KG1 (cell line): ENCODE measurements at places on chromosomes 7 and 10.

DNA sequence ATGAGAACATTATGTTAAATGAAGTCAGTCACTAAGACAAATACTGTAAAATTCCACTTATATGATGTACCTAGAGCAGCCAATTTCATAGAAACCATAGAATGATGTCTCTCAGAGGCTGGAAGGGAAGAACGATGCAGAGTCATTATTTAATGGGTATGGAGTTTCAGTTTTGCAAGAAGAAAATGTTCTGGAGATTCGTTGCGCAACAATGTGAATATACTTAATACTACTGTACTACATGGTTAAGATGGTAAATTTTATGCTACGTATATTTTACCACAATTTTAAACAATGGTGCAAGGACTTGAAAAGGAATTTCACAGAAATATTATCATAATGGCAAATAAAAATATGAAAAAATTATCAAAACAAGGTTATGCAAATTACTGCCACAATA is 972.6 kb downstream of the KCNMA1 start:
- DNase-seq, result no peak

DNA sequence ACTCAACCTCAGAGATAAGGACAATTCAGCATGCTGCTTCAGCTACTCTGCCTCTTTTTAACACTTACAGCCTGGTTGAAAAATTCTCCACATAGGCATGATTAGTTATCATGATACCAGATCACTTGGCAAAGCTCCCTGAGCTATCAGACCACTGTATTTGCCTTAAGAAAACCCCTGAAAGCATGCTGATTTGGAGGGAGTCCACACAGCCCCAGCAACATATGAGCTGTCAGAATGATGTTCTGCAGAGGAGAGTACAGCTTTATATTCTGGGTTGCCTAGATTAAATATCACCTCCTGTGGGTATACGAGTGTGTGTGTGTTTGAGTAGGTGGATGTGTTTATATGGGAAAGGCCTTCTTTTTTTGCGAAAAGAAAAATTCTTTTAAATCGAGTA is 170.2 kb upstream of the CHRM2 start:
- DNase-seq, result no peak

- DNase-seq, result no peak
Measured at GRCh38 chr10:27620430-27621397, 116.6 kb downstream of the RAB18 start.

- DNase-seq, result no peak
Measured at GRCh38 chr7:108419961-108420908, 36.0 kb downstream of the NRCAM start.

- DNase-seq, result no peak
Measured at GRCh38 chr10:95217476-95217875, 23.4 kb downstream of the ACSM6 start.

DNA sequence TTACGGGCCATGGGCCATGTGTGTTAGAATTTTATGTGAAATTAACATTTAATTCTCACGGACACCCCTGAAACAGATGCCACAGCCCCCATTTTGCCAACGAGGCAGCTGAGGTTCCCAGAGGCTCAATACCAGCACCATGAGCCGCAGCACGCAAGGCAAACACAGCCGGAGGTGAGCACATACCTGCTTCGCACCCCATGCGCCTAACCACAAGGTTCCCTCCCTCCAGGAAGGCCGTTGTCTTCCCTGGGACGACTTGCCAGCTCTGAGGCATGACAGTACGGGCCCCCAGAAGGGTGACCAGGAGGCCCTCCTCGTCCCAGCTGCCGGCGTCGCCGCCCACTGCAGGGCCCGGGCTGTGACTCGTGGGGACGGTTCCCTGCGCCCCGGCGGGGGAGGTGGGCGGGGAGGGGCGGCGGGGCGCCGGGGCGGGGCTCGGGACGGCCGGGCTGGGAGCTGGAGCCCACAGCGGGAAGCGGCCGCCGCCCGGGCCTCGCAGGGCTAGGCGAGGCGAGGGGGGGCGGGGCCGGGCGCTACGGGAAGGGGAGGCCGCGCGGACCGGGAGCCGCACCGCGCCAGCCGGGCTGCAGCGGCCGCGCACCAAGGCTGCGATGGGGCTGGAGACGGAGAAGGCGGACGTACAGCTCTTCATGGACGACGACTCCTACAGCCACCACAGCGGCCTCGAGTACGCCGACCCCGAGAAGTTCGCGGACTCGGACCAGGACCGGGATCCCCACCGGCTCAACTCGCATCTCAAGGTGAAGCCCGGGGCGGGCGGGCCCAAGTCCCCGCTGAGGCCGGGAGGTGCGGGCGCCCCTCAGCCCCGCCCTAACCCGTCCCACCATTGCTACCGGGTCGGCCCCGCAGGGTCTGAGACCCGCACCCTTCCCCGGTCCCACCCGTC is at the start of gene CAV2:
CAV2 (plus strand) TSS at position 571 of the 910 bp plus-strand sequence; CDS start at position 615, 44 bp downstream.
- no peak for DNase-seq

DNA sequence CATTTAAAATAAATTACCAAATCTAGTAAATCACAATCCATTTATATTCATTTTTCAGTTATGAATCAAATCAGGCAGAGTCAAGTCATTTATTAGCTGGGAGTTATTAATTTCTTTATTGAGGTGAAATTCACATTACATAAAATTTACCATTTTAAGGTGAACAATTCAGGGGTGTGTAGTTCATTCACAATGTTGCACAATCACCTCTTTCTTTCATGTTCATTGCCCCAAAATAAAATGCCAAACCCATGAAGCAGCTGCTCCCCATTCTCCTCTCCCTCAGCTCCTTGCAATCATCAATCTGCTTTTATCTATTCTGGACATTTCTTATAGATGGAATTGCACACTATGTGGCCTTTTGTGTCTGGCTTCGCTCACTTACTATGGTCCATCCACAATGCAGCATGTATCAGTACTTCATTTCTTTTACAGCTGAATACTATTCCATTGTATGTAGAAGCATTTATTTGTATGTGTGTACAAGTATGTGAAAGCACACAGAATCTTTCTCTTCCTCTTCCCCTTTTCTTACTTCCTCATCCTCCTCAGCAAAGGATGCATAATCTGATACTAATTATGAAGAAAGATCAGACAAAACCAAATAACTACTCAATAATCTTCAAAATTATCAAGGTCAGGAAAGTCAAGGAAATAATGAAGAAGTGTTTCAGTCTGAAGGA is 60.6 kb downstream of the LMBR1 start:
- DNase-seq, result no peak

GRCh38 chr7:7992506-7992905 is 23.9 kb downstream of the GLCCI1 start:
- no peak for DNase-seq

- no peak for DNase-seq
Measured at GRCh38 chr10:49274886-49275285, 24.1 kb upstream of the C10orf71 start.

DNA sequence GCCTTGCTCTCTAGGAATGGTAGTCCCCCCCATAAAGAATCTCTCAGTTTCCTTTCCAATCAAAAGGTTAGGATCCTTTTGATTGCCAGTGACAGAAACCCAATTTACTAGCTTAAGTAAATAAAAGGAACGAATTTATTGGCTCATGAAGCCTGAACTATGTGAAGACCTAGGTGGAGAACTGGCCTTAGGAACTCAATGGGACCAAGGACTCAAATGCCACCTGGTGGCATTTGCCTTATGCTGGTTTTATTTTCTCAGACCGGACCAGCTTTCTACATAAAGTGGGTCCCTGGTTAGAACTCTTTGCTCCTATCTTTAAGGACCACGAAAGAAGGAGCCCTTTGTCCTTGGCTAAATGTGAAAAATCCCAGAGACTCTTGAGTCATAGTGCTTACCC is 25.4 kb downstream of the CFTR start:
- DNase-seq, result no peak

- no peak for DNase-seq
Measured at GRCh38 chr7:5484921-5485320, 61.3 kb upstream of the TNRC18 start.

GRCh38 chr7:36563706-36564327 is 160.5 kb downstream of the AOAH start:
- DNase-seq, result no peak

DNA sequence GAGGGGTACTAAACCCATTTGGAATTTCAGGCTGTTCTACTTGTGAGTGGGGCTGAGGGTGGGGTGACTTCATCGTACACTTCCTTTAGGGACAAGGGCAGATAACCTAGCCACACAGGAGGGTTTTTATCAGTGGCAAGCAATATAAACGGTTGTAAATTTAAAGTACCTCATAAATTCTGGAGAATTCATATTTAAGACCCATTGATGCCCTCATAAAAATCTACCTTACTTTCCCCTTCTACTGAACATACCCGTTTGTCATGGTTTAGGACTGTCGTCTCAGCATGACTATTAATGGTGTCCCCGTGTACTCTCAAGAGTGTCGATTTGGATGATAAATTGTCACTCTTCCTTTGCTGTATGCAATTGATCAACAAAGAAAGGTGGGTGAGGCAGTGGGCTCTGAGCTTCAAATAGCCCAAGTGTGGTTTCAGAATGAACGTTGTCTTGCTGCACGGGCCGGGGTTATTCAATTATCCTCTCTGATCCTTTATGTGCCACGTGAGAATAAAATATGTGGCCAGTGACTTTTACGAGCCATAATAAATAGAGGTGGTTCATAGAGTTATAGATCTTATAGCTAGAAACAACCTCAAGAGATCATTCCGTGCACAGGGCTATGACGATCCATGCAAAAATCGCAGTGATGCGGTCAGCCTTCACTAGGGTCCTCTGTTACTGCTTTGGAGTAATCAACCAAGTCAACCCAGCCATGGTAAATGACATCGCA is 82.2 kb downstream of the FAM107B start:
- DNase-seq, result no peak

DNA sequence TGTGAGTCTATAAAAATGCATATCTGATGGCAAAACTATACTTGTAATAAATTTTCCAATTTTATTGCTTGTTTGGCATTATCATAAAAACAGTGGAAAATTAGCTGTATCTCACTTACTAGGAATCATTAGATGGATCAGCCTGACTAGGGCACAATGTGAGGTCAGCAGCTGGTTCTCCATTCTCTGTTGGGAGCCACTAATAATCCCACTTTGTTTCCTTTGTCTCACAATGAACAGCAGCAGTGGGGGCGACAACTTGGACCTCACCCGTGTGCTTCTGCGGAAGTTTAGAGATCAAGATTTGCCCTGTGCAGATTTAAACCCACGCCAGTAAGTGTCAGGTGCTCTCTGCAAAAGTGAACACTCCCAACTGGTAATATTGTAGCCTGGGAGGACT is 295.5 kb downstream of the ABCA13 start:
- no peak for DNase-seq

DNA sequence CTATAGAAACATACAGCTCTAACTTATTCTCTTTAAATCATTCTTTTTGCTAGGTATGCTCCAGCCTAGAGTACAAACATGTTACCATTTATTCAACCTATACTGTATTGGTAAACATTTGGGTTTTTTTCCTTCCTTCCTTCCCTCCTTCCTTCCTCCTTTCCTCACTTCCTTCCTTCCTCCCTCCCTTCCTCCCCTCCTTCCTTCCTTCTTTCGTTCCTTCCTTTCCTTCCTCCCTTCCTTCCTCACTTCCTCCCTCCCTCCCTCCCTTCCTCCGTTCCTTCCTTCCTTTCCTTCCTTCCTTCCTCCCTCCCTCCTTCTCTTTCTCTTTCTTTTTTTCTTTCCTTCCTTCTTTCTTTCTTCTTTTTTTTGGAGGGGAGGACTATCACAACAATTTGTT is 286.7 kb upstream of the PRKCQ start:
- DNase-seq, result no peak

DNA sequence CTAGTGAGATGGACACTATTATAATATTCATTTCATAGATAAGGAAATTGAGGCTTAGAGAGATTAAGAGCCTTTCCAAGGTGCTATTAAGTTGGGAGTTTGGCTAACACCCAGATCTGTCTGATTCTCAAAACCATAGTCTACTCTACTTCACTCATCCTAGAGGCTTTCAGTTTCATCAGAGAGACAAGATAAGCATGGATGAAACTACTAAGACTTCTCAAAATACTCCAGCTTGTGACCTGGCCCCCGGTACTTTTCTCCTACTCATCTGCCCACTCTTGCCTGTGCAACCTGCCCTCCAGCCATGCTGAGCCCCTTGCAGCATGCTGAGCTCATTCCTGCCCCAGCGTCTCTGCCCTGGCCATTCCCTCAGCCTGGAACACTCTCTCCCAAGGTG is 12.2 kb upstream of the SLC35B4 start:
- no peak for DNase-seq

GRCh38 chr7:101781439-101781838 is 36.0 kb upstream of the CUX1 start:
- no peak for DNase-seq

GRCh38 chr7:28621369-28621841 is 209.1 kb downstream of the CREB5 start:
- DNase-seq, result no peak

DNA sequence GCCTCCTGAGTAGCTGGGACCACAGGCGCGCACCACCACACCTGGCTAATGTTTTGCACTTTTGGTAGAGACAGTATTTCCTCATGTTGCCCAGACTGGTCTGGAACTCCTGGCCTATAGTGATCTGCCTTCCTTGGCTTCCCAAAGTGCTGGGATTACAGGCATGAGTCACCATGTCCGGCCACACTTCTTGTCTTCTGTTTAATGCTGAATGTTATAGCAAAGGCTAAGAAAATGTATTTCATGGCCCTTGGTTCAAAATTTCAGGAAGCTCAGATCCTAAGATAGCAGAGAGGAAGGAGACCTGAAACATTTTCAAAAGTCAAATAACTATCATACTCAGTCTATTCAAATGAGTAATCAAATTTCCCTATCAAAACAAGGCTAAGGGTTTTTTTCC is 229.6 kb downstream of the BAMBI start:
- DNase-seq, result no peak

DNA sequence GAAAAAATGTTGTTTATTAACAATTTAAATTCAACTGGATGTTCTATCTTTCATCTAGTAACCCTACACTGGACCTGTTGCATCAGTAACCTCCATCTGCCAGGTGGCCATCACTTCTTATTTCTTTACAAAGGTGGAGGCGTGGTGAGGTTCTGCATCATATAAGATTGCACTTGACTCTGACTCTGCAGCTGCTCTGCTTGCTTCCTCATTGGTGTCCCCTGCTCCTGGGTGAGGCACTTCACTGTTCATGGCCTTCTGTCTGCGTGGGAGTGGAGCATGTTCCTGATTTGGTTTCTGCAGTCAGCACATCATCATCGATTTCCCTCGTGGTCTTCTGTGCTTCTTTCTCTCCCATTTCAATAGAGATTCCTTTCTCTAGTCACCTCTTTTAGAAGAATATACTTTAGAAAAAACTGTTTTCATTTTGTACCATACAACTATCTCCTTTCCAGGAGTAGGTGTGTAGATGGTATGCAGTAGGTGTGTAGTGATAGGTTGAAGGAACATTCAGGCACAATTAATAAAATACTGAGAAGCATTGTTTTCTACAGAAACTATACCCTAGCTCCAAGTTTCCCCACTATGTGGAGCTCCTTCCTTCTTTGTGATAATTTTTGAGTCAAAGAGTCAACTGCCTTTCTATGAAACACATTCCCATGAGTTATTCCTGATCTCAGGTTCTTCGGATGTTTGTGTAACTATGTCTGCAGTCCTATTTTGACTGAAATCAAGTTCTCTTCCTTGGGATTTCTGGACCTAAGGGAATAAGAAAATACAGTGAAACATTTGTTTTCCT is 231.7 kb upstream of the CNTNAP2 start:
- DNase-seq, result no peak
